Osteocyte (in vitro differentiated cells): ENCODE measurements at places on chromosomes 12 and 14.

- no peak for DNase-seq
These were observed 201.2 kb downstream of the SEC23A start for GRCh38 chr14:38901791-38902190.

DNA sequence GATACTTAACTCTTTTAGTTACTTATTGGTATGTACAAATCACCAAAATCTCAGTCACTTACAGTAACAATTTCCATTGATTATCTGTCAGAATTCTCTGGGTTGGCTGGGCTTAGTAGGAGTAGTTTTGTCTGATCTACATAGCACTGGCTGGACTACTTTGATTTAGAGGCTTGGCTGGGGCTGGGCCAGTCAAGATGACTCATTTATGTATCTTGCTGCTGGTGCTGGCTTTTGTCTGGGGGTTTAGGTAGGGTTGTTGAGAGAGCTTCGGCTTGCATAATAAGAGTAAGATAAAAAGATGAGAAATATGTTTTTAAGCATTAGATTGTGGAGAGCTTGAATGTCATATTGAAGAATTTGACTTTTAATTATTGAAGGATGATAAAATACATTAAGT lies 1093.7 kb downstream of the SLC6A15 start:
- DNase-seq: no peak

DNA sequence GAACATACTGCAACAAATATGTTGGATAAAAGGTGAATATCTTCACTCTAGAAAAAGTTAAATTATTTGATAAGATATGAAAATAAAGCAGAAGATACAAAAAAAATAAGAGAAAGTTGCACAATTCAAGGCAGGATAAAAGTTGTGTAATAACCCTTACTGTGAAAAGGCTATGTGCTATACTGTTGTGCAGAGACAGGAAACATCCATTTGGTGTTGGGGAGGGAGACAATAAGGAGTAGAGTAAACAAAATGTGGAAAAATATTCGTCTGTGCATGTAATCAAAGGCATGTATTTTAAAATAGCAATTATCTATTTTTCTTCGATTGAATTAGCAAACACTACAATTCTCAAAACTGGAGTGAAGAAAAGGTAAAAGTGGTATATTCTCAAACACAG lies 34.8 kb downstream of the PTHLH start:
- DNase-seq: no peak

DNA sequence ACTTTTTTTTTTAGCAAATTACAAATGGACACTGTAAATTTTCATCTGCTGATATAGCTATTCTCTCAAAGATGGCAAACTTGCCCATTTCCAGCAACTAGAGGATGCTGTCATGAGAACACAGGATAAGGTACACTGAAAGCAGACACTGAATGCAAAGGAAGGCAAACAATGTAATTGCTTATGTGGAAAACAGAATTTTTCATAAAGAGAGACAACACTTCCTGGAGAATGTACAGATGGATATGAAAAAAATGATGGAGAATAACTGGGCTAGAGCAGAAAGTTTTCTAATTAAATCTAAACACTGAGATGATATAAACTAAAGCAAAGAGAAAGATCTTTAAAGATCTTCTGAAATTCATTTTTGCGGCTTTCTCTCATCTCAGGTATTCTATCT lies 581 bp downstream of the CD69 start:
- DNase-seq: no peak

- DNase-seq: no peak
These were observed 3.9 kb upstream of the SYNE3 start for GRCh38 chr14:95520346-95520745.

DNA sequence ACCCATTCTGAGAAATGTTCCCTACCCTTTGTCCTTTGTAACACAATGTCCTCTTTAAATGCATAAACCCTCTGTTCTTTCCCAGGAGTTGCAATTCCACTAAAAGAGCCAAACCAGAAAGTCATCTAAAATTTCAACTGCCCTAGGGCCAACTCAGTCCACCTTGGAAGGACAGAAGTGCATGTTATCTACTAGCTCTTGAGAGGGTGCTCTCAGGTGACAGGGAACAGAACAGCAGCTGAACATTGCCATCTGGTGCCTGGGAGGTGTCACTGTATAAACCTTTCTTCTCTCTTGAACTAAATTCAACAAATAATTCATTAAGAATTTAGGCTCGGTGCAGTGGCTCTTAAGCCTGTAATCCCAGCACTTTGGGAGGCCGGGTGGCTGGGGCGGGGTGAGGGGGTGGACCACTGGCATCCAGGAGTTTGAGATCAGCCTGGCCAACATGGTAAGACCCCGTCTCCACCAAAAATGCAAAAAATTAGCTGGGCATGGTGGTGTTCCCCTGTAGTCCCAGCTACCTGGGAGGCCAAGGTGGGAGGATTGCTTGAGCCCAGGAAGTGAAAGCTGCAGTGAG lies 10.3 kb upstream of the FERMT2 start:
- DNase-seq: no peak

GRCh38 chr12:117360551-117361346 lies 677 bp downstream of the NOS1 start:
- DNase-seq: no peak

DNA sequence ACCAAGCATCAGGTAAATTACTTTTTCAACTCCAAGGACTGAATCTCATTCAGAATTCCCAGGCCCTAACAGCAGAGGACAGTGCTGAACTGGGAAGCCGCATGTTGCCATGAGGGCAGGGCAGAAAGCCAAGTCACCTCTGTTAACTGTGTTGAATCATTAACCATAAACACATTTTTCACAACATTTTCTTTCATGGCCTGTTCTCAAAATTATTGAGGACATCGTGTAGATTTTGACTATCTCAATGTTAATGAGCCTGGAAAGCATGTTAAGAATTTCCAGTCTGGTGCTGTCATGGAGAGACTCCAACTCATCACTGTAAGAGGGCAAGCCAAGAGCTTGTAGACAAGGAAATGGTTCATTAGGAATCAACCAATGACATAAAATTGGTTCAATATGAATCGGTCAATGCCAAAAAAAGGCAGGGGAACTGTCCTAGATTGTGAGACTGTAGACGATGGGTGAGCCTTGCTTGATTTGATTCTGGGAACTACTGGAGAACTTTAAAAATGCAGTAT lies 33.7 kb downstream of the CPM start:
- DNase-seq: no peak

- no peak for DNase-seq
These were observed 97.7 kb downstream of the RMST start for GRCh38 chr12:97560350-97560749.

DNA sequence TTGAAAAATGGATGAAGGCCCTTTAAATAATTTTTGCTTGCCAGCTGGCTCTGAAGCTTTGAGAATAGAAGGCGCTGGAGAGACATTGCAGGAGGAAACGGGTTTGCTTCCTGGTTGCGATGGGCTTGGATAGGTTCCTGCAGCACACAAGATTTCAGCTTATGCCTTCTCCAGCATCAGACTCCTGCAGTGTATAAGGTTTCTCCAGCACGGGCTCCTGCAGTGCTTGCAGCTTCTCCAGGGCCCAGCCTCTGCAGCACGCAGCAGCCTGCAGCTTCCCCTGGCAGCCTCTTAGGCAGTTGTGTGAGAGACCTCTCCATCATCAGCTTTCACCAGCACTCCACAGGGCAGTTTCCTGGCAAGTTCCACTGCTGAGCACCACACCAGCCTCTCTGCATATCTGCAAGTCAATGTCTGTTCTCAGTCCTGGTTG lies 78.7 kb upstream of the ZDHHC17 start:
- DNase-seq: no peak

GRCh38 chr14:58107947-58108552 lies 44.0 kb downstream of the ARMH4 start:
- no peak for DNase-seq

GRCh38 chr14:70811578-70811977 lies 2.3 kb upstream of the MAP3K9 start:
- DNase-seq: no peak

DNA sequence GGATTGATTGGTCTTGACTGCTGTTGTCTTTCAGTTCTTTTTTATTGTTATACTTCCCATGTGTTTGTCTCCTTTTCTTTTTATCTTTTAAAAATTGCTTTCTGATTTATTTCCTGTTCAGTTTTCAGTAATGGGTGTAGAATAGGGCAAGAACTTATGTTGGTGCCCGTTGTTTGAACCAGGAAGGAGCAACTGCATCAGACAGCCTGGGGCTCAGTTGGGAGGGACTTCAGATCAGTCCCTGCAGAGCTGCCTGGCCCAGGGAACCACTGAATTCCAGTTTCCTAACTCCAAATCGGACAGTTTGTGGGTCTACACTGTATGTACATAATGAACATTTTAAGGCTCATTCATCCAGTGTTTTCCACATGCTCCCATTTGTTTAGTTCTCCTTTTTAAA lies 64.9 kb downstream of the FBXO34 start:
- no peak for DNase-seq

GRCh38 chr12:74441872-74442271 lies 95.8 kb upstream of the ATXN7L3B start:
- DNase-seq: no peak
